ENCODE measurements at places on chromosomes 5 and 9.

DNA sequence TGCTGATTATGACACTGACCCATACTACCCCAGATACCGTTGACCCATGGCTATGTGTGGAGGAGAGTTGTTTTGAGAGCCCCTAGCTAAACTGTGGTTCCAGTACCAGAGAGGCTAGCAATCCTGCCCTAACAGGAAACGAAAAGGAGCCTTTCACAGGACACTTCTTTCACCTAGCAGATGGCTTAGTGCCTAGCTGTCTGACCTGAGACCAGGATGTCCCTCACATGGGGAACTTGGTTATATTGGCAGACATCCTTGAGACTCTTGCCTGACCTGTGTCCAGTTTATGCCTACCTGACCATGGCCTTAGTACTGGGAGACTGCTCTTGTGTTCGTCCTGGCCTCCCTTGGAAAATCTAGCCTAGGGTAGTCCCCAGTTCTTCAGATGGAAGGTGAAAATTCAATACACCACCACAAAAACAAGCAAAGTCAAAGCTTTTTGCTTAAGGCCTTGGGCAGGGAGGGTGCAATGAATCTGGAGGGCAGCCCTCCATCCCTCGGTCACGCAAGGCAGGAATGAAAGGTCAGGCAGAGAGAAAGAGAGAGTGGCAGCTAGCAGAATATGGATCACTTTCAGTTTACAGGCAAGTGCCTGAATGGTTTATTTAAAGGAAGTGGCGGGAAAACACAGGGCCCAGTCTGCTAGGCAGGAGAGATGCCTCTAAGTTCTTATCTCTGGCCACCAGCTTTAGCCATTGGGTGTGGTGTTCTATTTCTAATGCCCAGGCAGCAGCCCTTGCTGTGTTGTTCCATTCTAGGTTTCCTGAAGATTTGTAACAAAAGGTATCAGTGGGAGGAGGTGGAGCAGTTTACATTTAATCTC is 16.4 kb upstream of the ZNF474 start:
- DNase-seq = no peak

- DNase-seq = no peak
Observed at GRCh38 chr5:72501488-72501887, 5.7 kb downstream of the ZNF366 start.

GRCh38 chr5:134417707-134418106 is 6.0 kb upstream of the CDKN2AIPNL start:
- no peak for DNase-seq

DNA sequence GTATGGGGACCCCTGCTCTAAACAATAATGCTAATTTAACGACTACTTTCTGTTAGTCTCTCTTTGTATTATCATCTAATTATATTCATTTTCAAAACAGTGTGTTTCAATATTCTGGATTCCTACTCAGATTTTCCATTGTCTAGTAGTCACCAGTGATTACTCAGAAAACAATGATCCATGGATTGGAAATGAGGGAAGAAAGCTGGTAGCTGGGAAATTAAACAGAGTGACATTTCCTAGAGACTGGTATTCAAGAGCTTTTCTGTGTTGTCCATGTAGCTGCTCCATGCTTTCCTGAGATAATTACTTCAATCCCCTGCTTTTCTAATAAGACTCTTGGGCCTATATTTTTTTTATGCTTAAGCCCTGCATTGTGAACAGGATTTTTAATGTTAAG is 1862.1 kb upstream of the C9orf72 start:
- DNase-seq = no peak

- no peak for DNase-seq
Observed at GRCh38 chr5:10673017-10673389, 88.0 kb downstream of the DAP start.
